ENCODE measurements at places on chromosomes 3 and 15.

- DNase-seq = peak; percentile 30
Observed at GRCh38 chr3:187744169-187745151, 808 bp downstream of the BCL6 start.

DNA sequence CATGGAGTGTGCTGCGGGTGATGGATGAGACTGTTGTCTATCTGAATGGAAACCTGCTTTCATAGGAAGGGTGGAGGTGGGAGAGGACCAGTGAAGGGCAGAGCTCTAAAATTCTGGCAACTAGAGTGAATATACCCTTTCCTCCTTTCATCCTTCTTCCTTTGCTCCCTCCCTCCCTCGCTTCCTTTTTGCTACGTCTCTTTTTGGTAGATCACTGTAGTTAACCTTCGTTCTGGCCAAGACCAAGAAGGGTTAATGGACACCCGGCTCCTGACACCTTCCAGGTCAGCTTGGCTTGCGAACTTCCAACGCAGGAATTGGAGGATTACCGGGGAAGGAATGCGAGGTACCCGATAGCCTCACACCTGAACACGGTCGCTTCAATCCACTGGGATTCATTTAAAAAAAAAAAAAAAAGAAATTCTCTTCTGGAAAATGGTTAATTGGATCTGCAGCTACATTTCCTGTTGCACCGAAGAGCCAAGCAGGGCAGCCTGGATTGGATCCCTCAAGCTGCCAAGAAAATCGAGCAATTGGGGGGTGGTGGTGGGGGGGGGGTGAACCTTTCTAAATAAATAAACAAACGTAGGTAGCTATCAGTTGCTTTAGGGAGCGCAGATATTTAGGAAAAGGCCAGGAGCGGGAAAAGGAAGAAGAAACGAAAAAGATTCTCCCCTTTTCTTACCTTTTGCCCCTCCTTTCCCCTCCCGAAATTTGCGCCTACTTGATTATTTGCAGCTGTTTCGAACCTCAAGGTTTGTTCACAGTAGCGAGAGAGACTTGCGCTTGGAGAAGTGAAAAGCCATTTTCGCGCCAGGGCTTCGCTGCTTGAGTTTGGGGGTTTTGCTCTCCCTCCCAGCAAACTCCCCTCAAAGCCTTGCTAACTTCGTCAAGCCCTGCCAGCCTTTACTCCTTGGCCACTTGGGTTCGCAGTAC lies 9.5 kb upstream of the NR2F2 start:
- DNase-seq = no peak

DNA sequence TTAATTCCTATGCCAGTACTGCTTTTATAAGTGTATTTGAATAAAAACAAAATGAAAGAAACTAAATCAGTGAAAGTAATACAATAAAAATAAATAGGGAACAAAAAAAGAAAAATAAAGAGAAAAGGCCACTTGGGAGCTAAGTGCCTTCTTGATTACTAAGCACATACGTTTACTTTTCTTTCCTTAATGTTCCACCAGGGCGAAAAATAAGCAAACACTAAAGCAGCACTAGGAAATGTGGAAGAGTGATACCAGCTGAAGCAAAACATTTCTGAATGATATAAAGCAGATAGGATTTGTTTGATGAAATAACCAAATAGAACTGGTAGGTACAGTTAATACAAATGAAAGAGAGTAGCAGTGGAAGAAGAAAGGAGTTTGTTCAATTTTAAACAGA lies 132.8 kb upstream of the ZPLD1 start:
- no peak for DNase-seq

DNA sequence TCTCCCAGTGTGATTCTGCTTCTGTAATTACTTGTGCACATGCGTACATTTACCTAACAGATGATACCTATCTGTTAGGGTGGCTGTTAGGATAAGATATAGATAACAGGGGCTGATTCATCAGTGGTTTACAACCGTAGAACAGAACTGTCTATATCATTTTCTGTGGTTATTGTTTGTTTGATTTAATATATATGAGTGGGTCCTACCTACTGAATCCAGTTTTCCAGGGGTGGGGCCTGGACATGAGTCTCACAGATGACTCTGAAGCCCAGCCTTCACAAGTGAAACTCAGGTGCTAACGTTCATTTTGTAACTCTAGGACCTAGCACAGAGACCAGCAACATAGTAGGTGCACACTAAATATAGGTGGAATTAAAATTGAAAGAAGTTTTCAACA lies 10.4 kb upstream of the ACAP2 start:
- DNase-seq = no peak

DNA sequence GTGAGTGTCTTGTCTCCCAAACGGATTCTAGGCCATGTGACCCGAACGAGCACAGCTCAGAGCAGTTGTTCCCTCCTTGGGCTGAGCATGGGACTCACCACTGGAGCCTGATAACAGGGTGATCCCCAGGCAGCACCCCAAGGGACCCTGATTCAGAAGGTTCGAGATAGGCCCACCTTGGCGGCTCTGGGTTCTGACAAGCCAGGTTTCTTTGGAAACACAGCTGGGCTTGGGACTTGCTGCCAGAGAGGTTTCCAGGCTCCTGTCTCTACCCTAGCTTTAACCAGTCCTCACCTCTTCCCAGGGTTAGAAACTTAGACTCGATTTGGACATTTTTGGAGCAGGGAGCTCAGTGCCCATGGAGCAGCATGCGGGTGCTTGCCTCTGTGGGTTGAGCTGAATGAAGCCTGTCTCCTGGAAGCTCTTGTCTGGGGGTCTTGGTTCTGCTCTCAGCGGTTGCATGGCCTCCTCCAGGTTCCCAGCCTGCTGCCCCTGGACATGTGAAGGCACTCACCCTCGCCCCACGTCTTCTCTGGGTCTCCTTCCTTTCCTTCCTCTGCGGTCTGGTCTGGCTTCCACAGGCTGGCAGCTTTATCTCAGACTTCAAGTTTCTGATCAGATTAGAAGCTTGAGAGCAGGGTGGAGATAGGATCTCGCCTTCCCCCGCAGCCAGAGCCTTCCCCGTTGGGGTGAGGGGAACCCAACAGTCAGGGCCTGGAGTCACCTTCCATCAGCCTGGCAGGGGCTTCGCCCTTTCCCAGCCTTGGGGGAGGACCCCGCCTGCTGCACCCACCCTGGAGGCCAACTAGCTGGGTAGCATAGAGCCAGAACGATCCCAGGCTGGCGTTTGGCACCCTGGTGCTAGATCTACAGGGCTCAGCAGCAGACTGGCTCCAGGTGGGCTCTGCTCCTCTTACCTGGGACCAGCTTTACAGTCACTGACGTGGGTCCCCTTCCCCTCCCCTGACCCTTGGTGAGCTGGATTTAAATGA lies 21.0 kb downstream of the PAQR5 start:
- DNase-seq = no peak

- peak; percentile 49 for DNase-seq
Observed at GRCh38 chr3:51391566-51392354, 675 bp downstream of the RBM15B start.

GRCh38 chr3:159620873-159621272 lies 367.8 kb upstream of the IL12A start:
- DNase-seq = no peak
